ENCODE measurements at places on chromosomes 3 and 15.

GRCh38 chr15:38823263-38823662 is 258.6 kb upstream of the RASGRP1 start:
- no peak for DNase-seq
- no peak overlapping the region for H3K27ac ChIP-seq
- H3K36me3 ChIP-seq = no peaks in the 10 kb centered on the region
- peaks cover 10% of the 10 kb centered on the region for H3K4me1 ChIP-seq

GRCh38 chr3:195207731-195208130 is 63.2 kb downstream of the XXYLT1 start:
- no peak for DNase-seq
- H3K4me1 ChIP-seq = peaks cover 43% of the 10 kb centered on the region
- H3K27me3 ChIP-seq = no peaks in the 10 kb centered on the region
- no peak overlapping the region for H3K4me3 ChIP-seq
- H3K27ac ChIP-seq = no peak overlapping the region

GRCh38 chr15:61182946-61183345 is 46.2 kb downstream of the RORA start:
- no peaks in the 10 kb centered on the region for H3K27me3 ChIP-seq
- no peak overlapping the region for H3K27ac ChIP-seq
- no peak overlapping the region for H3K4me3 ChIP-seq
- peaks cover 16% of the 10 kb centered on the region for H3K36me3 ChIP-seq

- DNase-seq = no peak
- H3K4me3 ChIP-seq = no peak overlapping the region
- peak overlapping the region; percentile 97 for H3K27ac ChIP-seq
- no peaks in the 10 kb centered on the region for H3K27me3 ChIP-seq
Measured at GRCh38 chr15:64651601-64652191, 123.7 kb downstream of the RBPMS2 start.

Data from WTC11 (cell line).